ENCODE measurements at places on chromosomes 4 and X.

GRCh38 chr4:124386648-124387047 lies 325.9 kb downstream of the ANKRD50 start:
- H3K36me3 ChIP-seq = no peaks in the 10 kb centered on the region
- no peak overlapping the region for H3K4me3 ChIP-seq
- no peak for DNase-seq
- no peak overlapping the region for H3K27ac ChIP-seq
- no peaks in the 10 kb centered on the region for H3K27me3 ChIP-seq
- no peaks in the 10 kb centered on the region for H3K4me1 ChIP-seq

GRCh38 chr4:1237981-1238675 lies 10.8 kb downstream of the CTBP1 start:
- no peaks in the 10 kb centered on the region for H3K27me3 ChIP-seq
- DNase-seq = no peak
- H3K4me1 ChIP-seq = no peaks in the 10 kb centered on the region
- H3K4me3 ChIP-seq = no peak overlapping the region
- peaks cover 97% of the 10 kb centered on the region for H3K36me3 ChIP-seq

GRCh38 chr4:153468587-153468986 lies 2.4 kb downstream of the TMEM131L start:
- H3K36me3 ChIP-seq = peaks cover 70% of the 10 kb centered on the region
- H3K4me3 ChIP-seq = peak overlapping the region; percentile 80
- no peaks in the 10 kb centered on the region for H3K27me3 ChIP-seq
- peak; percentile 75 for DNase-seq

- no peaks in the 10 kb centered on the region for H3K27me3 ChIP-seq
- no peak overlapping the region for H3K4me3 ChIP-seq
- DNase-seq = no peak
These were observed 101.2 kb downstream of the ARHGAP6 start for GRCh38 chrX:11564546-11564945.

- H3K4me3 ChIP-seq = no peak overlapping the region
- no peak overlapping the region for H3K27ac ChIP-seq
- no peaks in the 10 kb centered on the region for H3K27me3 ChIP-seq
These were observed 241.1 kb downstream of the ANTXR2 start for GRCh38 chr4:79831701-79832514.

DNA sequence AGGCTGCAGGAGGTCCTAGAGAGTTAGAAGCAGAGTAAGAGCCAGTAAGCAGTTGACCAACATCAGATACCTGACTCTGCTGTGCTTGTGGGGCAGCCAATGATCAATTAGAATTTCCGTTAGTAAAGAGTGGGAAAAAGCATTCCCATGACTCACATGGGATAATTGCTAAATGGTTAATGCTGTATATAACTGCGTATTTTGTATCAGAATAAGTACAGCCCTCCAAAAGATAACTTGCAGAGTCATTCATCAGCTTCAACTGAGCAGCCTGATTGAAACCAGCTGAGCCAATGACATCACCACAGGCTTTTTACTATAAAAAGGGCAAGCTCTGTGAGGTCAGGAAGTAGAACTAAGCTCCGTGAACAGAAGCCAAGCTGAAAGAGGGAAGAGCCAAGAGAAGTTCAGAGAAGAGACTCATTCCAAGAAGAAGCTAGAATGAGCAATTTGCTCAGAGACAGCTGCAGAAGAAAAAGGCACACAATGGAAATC lies 67.9 kb downstream of the PPP3CA start:
- no peak overlapping the region for H3K27ac ChIP-seq
- H3K4me3 ChIP-seq = no peak overlapping the region
- no peaks in the 10 kb centered on the region for H3K27me3 ChIP-seq

- H3K36me3 ChIP-seq = no peaks in the 10 kb centered on the region
- no peaks in the 10 kb centered on the region for H3K27me3 ChIP-seq
- no peak for DNase-seq
- peak overlapping the region; percentile 41 for H3K27ac ChIP-seq
These were observed 159.1 kb upstream of the LEF1 start for GRCh38 chr4:108327642-108328382.

All from DND-41 (cell line).